ENCODE measurements at places on chromosomes 1 and 21.

- DNase-seq: no peak
Observed at GRCh38 chr1:106233511-106233910, 823.0 kb upstream of the PRMT6 start.

- DNase-seq: no peak
Observed at GRCh38 chr1:221699577-221699976, 42.3 kb downstream of the DUSP10 start.

GRCh38 chr21:37389456-37389855 lies 22.9 kb downstream of the DYRK1A start:
- no peak for DNase-seq

- no peak for DNase-seq
Observed at GRCh38 chr1:205922806-205923205, 20.4 kb downstream of the SLC26A9 start.

DNA sequence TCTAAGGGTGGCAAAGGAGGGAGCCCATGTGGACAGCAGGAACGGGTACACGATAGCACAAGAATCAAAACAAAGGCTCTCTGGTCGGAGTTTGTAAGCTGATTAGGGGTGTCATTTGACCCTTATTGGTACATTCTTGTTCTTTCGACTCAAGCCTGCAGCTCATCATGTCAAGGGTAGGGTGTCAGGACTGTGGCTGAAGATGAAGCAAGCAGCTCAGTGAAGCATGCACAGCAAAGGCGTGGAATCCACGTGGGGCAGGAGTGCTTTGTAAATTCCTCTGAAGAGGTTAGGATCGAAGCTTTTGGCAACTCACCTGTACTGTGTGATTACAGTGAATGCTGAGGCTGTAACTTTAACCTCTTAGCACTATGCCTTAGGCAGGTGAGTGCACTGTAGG lies 4.7 kb upstream of the ABCB10 start:
- no peak for DNase-seq

GRCh38 chr1:153536671-153537375 lies 1.0 kb upstream of the S100A6 start:
- DNase-seq: no peak

DNA sequence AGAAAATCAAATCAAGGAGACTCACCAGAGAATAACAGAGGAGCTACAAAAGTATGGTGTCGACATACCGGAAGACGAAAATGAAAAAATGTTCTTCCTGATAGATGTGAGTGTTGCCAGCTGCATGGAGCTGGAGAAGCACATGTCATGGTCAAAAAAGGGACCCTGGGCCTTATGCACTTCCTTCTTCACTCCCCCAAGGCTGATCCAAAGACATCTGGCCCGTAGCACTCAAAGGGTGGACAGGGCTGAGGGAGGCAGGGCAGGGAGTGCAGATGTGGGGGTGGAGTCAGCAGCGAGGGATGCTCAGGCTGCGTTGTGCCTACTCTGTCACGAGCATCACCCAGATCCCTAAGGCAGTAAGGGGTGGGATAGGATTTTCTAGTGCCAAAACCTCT lies 19.4 kb downstream of the MX1 start:
- no peak for DNase-seq

DNA sequence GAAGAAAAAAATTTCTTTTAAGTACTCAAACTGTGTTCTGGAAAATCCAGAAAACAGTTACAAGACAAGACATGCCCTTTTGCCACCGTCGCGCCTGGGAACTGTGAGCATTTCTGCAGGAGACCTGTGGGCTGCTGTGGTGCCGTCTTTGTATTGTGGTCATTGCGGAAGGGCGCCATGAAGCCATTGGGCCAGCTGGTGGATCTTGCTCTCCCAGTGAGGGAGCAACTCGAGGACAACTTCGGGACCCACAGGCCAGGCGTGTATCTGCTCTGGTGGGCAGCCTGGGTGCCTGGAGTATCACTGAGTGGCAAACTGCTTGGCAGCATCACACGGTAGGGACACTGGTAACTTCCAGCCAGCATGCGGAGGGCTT lies 3.8 kb upstream of the THEMIS2 start:
- no peak for DNase-seq

- no peak for DNase-seq
Observed at GRCh38 chr21:36700295-36700970, 1.5 kb downstream of the SIM2 start.
